ENCODE measurements at places on chromosomes 2 and 18.

GRCh38 chr18:63544017-63544416, 1.8 kb downstream of the SERPINB12 start:
- no peak for DNase-seq

DNA sequence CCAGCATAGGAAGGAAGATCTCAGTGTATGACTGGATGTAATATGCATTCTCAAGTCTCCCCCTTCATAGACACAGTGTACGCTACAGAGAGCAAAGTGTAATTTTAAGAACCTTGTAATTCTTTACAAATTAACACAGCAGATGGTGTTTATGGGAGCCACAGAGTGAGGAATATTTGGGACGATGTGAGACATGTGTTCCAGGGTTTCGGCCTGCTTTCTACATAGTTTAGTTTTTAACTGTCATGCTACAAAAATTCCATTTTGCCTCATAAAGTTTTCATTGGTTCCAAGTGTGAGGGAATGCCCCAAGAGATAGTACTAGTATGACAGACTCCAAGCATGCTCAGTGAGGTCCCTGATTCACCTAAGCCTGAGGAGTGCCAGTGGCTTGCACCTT, 76.2 kb upstream of the LRRTM1 start:
- no peak for DNase-seq

GRCh38 chr2:162967147-162967546, 128.6 kb upstream of the KCNH7 start:
- no peak for DNase-seq

DNA sequence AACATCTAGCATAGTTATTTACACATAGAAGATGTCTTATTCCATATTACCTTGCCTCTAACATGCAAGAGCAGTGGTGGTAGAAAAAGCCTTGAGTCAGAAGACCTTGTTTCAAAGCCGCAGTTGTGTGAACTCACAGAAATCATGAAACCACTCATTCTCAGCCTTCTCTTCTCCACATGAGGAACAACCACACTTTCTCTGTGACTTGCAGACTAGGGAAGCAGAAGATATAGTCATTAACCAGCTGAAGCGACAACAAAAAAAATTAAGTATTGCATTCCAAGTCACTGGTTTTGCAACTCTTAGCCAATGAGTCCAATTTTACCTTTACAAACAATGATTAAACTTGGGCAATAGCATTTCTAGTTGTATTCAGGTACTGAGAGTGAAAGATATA, 19.0 kb downstream of the TWSG1 start:
- peak; percentile 25 for DNase-seq

- DNase-seq, result no peak
These were observed 48.2 kb upstream of the SLC14A2 start for GRCh38 chr18:45567123-45567522.

GRCh38 chr2:111704246-111704645, 179.7 kb downstream of the ANAPC1 start:
- peak; percentile 53 for DNase-seq
